ENCODE measurements at places on chromosomes 2 and 18. TPM values are rescaled to one million over a fixed set of nuclear protein-coding genes. Genes with fewer than 3 reads are reported as not detected.

Gene SNTG2
- not detected for polyA plus RNA-seq

Gene CD8B2
- not detected for polyA plus RNA-seq

- DNase-seq, result no peak
Measured at GRCh38 chr18:48862678-48863270, 88.0 kb downstream of the SMAD7 start.

DNA sequence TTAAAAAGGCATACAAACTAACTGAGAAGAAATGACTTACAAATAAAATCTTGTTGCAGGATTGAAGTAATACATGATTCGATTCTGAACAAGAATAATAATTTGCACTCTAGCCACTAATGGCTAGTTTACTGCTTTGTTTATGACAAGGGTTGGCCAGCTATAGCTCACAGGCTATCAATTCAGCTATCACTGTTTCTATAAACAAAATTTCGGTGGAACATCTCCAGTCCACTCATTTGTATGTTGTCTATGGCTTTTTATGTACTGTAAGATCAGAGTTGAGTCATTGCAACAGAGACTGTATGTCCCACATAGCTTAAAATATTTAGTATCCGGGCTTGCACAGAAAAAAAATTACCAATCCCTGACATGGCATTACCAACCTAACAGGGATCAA, 543.7 kb upstream of the CNTNAP5 start:
- DNase-seq, result no peak

Gene PROKR1
- not detected for polyA plus RNA-seq

DNA sequence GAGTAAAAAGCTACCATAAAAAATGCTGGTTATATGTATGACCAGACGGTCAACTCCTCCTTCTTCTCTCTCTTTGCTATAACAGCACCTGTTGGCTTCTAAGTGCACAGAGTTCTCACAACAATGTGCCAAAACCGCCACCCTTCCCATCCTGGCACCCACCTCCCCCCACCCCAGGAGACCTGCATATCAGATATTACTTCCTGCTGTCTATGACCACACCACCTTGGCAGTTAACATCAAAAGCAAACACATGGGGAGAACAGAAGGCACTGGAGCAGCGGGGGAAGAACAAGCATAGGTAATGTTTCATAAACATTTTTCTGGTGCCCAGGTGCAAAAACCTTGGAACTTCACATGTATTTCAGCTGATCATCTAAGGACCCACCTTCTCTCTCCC, 15.5 kb downstream of the SPRED2 start:
- DNase-seq, result no peak

- DNase-seq, result no peak
Measured at GRCh38 chr2:100935372-100935752, 66.7 kb upstream of the RPL31 start.

DNA sequence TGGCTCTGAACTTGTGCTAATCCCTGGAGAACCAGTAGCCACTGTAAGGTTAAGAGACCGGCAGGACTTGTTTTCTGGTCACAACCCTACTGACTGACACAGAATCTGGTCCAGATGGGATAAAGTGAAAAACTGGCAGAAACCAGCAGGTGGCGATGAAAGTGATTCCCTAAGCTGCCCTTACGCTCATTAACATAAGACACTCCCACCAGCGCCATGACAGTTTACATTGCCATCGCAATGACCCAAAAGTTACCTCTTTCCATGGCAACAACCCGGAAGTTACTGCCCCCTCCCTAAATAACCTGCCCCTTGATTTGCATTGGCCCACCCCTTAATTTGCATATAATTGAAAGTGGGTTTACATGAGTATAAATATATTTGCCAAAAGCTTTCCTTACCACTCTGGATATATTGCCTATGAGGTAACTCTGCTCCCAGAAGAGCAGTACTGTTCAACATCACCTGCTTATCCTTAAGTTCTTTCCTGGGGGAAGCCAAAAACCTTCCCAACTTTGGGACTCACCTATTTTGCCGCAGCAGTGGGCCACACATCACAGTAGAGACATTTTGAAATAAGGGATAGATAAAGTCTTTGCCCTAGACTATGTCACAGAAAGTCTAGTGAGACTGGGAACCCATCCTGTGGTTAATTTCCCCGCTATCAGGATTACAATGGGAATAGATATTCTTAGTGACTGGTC, 35.8 kb upstream of the AFF3 start:
- no peak for DNase-seq

- no peak for DNase-seq
Measured at GRCh38 chr2:204971206-204971907, 426.1 kb downstream of the PARD3B start.

Gene NCOA1
- polyA plus RNA-seq, result 13.2 TPM

Gene IL1B
- polyA plus RNA-seq, result not detected

Measured in naive thymus-derived CD4-positive, alpha-beta T cell (primary cell).